ENCODE measurements at places on chromosomes 12 and 14.
A peak's percentile ranks its signal among the peaks of the same experiment; 100 is the strongest.

GRCh38 chr12:6825398-6826124, 2.6 kb upstream of the P3H3 start:
- peak; percentile 90 for DNase-seq

- DNase-seq = no peak
These were observed 79.9 kb downstream of the HECTD1 start for GRCh38 chr14:31127690-31128089.

DNA sequence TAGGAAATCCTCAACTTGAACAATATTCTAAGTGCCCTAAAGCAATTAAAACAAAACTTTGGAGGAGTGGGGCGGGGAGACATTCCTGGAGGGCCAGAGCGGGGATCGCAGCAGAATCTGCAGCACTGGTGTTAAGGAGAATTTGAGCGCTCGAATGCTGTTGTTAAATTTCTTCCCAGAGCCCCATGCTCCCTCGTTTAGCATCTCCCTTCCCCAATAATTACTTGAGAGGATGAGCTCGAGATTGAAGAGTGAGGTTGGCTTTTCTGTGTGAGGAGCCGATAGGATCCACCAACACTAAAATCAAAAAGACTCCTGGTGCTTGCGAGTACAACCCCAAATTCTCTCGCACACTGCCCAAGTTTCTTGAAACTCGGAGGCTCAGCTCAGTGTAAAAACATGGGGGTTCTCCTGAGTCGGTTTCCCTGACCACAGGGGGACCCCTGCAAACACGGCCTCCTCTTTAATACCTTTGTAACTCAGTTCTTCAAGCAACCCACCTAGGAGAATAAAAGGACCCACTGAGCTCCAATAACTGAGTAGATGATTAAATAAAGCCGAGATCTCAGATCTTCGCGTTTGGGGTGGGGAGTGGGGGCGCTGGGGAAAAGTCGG, 10.2 kb upstream of the FOXG1 start:
- DNase-seq = no peak

DNA sequence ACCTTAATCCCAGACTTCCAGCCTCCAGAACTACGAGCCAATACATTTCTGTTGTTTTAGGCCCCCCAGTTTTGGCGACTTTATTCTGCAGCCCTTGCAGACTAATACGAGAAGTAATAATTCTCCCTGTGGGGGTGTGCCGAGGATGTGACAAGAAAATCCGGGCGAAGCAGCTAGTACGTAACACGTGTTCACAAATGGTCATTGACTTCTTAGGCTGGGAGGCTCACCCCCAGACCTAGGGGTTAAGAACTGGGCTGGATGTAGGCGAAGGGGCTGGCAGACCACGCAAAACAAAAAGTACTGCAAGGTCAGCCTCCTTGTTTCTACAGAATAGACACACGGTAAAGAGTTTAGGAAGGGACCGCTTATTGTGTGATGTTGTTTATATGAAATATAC, 69.8 kb upstream of the ESRRB start:
- DNase-seq = no peak

GRCh38 chr12:30200864-30201263, 417.1 kb upstream of the TMTC1 start:
- DNase-seq = no peak

DNA sequence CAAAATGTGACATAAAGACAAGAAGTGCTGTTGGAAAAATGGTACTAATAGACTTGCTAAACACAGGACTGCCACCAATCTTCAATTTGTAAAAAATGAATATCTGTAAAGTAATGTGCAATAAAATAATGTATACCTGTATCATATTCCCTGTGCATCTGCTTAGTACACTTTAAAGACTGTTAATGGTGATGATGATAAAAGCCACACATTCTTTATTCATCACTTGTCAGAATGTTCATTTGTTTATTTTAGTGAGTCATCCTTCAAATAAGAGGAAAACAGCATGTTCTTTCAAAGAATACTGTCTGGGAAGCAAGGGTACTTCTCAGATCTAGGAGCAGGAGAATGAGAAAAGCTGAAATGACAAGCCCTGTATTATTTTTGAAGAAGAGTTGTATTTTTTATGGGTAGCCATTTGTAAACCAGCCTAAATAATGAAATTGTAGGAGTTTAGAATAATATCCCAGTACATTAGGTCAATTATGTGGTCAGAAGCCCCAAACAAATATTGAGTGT, 78.3 kb upstream of the PSMA6 start:
- DNase-seq = no peak

GRCh38 chr14:34693228-34693939, 21.0 kb downstream of the CFL2 start:
- DNase-seq = no peak

GRCh38 chr14:56358851-56359614, 220.6 kb upstream of the TMEM260 start:
- DNase-seq = no peak

DNA sequence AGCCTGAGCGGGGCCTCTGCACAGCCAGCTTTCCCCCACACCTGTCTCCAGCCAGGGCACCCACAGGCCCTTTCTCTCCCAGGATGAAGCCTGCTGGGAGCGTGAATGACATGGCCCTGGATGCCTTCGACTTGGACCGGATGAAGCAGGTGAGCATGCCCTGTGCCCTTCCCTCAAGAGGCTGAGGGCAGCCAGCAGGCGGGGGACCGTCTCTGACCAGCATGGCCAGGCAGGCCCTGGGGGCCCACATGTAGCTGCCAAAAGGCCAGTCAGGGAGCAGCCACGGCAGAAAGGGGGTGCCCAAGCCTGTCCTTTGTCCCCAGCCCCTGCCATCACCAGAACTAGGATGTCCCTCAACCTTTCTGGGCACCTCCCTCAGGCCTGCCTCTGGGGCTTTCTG, 18.3 kb downstream of the DEGS2 start:
- DNase-seq = no peak

DNA sequence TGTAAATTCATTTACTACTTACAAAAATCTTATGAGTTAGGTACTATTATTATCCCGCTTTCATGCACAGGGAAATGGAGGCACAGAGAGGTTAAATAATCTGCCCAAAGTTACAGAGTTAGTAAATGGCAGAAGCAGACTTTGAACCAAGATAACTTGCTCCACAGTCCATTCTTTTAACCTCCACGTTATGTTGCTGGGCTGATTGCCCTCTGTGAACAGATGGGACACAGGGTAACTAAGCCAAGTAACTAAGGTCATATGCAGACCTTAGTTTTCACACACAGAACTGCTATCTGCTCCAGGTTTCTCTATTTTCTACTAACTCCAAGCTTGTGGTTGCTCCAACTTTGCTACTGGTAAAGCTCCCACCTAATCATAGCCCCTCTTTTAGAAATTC, 147.1 kb upstream of the IFNG-AS1 start:
- DNase-seq = no peak

DNA sequence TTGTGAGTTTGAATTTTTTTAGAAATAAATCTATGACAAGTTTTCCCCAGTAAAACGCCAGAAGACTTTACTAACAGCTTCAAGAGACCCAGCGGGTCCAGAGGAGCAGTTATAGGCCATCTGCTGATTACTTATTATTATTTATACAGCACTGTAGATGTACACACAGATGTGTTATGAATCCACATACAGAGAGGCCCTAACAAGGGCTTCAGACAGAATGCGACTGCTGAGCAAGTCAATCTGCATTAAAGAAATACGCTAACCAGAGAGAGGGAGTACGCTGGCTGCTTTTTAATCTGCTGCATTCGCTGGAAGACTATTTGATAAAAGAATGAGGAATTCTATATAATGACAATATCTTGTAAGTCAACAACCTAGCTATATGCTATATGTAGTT, 32.5 kb downstream of the ATF7 start:
- DNase-seq = no peak
